Motor neuron (in vitro differentiated cells): ENCODE measurements at places on chromosomes 3 and 15.

DNA sequence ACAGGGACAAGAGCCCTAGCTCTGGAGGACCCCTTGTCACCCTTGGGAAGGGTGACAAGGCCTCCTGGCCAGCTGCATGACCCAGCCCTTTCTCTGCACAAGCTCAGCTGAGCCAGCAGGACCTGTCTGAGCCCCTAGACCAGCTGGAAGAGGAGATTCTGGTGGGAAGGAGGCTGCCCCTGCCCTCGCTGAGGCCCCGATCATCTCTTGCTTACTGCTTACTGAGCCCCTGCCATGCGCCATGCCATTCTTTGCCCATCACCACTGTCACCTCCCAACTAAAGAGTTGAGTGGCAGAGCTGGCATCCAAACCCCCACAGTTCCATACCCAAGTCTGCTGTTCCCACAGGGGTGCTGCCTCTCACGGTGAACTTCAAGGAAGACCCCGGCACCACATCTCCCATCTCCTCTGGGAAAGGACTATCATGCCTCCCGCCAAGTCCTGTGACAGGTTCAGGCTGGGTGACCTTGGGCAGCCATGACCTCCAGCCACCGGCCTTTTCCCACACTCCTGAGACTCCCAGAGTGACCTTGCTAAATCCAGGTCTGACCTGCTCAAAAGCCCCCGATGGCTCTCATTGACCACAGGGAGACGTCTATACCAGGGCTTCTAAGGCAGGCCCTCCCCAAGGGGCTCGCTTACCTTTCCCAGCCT is 34.0 kb downstream of the ACSBG1 start:
- no peak for ATAC-seq

DNA sequence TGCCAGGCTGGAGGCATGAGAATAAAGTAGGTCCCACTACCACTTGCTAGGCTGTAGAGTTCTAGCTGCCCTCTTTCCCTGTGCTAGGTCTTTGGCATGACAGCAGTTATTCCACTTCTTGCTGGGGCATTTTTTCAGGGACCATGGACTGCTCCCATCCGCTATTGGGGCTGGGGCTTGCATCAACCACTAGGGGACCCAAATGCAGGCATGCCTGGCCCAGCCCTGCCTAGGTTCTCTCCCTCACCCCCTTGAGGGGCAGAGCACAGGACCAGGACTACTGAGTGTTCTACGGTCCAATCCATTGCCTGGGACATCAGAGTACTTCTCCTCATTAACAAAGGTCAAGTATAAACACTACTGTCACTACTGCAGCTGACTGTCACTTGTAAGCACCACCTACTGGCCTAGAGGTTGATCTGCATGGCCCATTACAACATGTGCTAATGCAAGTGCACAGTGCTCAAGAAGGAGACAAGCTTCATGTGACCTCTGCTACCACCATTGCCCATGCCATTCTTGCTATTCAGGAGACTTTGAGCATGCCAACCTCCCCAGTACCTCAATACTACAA is 270.5 kb downstream of the MBNL1 start:
- no peak for ATAC-seq

GRCh38 chr15:89513284-89513683 is 16.9 kb upstream of the RHCG start:
- ATAC-seq: no peak

- no peak for ATAC-seq
Observed at GRCh38 chr3:128906031-128906803, 26.8 kb downstream of the ACAD9 start.

DNA sequence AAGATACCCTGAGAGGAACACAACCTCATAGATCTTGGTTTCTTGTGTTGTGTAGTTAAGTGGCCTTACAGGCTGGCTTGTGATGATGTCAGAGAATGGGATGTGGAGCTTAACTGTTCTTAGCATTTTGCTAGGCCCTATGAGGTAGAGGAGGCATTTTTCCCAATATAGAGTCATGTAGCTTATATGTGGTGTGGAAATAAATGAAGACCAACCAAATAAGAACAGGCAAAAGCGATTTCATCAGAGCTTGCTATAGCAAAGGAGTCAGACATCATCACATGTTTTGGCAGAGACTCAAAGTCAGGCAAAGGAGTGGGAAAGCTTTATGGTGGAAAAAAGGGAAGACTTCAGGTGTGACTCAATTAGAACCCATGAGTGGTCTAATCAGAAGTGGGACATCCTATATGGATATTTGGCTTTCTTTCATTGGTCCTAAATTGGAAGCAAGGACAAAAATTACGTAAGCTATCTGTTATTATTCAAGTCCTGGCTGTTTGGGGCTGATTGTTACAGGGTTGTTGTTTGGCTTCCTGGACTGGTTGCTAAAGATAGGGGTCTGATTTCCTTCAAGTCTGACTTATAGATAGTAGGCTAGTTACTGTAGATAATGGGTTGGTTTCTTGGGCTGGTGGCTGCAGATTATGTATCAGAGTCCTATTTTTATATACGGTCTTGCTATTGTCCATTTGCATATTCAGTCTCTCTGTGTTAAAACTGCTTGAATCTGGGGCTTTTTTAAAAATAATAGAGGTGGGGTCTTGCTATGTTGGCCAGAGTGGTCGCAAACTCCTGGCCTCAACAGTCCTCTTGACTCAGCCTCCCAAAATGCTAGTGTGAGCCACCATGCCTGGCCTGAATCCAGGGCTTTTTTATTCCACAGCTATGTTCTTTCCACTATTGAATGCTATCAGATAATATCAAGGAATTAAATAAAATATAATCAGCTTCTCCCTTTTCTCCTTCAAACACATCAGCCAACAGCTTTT is 30.3 kb upstream of the SETD2 start:
- ATAC-seq: no peak

GRCh38 chr3:107264888-107265287 is 112.4 kb upstream of the CCDC54 start:
- ATAC-seq: no peak

- ATAC-seq: no peak
Observed at GRCh38 chr3:164023480-164023879, 1054.8 kb downstream of the SI start.

DNA sequence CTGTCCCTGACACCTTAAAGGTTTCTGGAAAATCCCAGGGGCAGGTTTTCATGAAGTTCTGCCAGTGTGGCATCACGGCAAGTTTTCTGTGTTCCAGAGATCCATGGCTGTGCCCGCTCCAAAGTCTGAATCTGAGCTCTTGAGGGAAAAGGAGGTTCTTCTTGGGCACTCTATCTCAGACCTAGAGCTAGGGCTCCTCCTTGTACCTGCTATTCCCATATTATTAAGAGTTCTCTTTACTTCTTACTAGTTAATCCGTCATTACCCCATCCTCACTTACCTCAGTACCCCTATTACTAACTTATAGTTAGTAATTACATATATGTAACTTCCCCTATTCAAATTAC is 5.9 kb upstream of the TRA2B start:
- peak; percentile 10 for ATAC-seq

DNA sequence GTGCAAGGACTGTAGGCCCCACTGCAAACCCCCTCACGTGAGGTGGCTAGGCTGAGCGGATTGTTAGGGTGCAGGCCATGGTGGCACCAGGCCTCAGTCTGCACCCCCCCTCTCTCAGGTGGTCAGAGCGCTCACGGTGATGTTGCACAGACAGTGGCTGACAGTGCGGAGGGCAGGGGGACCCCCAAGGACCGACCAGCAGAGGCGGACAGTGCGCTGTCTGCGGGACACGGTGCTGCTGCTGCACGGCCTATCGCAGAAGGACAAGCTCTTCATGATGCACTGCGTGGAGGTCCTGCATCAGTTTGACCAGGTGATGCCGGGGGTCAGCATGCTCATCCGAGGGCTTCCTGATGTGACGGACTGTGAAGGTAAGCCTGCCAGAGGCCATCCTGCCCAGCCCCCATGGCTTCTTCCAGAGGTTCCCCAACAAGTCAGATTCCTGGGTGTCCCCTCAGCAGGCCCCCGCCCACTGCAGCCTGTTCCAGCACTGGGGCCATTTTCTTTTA is 18.2 kb downstream of the ATRIP start:
- no peak for ATAC-seq

DNA sequence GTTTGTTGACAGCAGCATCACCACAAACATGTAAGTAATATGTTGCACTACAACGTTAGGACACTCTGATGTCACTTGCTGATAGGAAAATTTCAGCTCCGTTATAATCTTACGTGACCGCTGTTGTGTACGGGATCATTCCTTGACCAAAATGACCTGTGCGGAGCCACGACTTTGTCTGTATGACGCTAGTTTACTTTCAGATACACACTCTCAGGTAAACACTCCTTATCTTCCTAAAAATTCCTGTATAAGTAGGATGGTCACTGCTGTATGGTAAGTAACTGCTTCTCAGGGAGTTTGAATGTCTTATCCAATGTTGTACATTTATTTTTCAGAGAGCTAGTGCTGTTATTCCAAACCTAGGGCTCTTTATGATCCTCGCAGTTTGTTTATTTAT is 410.3 kb downstream of the NAALADL2 start:
- no peak for ATAC-seq

DNA sequence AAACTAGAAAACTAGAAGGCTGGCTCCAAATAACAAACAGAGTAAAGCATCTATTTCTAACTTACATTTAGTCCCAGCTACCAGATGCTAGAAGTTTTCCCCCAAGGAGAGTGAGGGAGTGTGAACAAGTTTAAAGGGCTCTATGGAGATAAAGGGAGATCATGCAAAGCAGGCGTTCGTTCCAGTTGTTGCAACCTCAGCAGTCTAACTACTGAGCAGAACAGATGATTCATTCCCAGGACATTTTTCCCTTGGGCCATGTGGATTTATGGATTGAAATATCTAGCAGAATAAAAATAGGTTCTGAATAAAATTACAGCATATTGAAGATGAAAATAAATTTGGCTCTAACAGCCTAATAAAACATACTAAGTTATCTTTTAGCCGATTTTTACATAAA is 154.8 kb upstream of the TTC14 start:
- peak; percentile 85 for ATAC-seq

- ATAC-seq: no peak
Observed at GRCh38 chr3:74343391-74343790, 271.1 kb downstream of the CNTN3 start.

- no peak for ATAC-seq
Observed at GRCh38 chr3:171592786-171593185, 132.6 kb upstream of the TNIK start.

GRCh38 chr3:177610686-177611633 is 413.7 kb upstream of the TBL1XR1 start:
- ATAC-seq: no peak
